ENCODE measurements at places on chromosomes 5 and 9.
A peak's percentile ranks its signal among the peaks of the same experiment; 100 is the strongest.

GRCh38 chr5:90868799-90869198, 310.2 kb downstream of the ADGRV1 start:
- DNase-seq, result no peak

GRCh38 chr9:98899408-98900056, 44.2 kb upstream of the COL15A1 start:
- no peak for DNase-seq

DNA sequence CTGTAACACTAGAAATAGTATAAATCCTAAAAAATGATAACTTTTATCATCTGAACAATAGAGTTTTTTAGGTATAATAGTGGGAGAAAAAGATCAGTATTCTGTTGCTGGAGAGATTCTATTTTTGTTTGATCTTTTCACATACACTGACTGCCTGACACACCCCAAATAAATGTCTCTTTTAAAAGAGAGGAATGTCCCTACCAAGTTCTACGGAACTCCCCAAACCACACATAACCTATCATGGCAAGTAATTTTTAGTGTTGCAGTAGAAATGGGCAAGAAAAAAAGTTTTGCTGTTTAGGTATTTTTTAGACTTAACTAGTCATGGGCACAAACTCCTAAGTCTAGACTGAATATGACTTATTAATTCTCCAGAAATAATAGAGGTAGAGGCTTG, 139.1 kb downstream of the ELAVL2 start:
- no peak for DNase-seq

- no peak for DNase-seq
Observed at GRCh38 chr5:144971108-144971850, 800.6 kb downstream of the KCTD16 start.

DNA sequence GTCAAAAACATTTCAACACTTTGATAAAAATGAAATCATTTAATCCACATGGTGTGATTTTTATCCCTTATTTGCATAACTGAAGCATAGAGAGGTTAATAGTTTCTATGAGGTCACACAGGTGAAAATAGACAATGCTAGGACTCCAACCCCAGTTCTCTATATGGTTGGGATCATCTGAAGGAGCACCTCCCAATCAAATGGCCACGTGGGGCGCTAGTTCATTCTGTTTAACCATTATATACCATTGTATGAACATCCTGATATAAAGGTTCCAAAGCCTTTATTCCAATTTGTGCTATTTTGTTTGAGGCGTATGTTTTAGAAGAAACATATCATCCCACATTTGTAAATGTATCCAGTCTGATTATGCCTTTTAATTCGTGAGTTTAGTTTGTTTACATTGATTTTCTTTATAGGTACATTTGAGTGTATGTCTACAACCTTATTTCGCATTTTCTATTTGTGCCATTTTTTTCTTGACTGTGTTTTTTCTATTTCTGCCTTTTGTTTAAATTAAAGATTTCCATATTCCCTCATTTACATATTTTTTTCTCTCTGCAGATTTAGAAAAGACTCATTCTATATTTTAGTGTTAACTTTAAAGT, 1092.0 kb downstream of the MAT2B start:
- DNase-seq, result no peak

- DNase-seq, result no peak
Observed at GRCh38 chr5:105663671-105664070, 2007.1 kb downstream of the EFNA5 start.

- DNase-seq, result no peak
Observed at GRCh38 chr9:134895097-134895496, 14.5 kb downstream of the FCN2 start.

- DNase-seq, result peak; percentile 64
Observed at GRCh38 chr9:136902259-136902821, 16.0 kb downstream of the TRAF2 start.

GRCh38 chr9:16708656-16709435, 161.6 kb downstream of the BNC2 start:
- no peak for DNase-seq

DNA sequence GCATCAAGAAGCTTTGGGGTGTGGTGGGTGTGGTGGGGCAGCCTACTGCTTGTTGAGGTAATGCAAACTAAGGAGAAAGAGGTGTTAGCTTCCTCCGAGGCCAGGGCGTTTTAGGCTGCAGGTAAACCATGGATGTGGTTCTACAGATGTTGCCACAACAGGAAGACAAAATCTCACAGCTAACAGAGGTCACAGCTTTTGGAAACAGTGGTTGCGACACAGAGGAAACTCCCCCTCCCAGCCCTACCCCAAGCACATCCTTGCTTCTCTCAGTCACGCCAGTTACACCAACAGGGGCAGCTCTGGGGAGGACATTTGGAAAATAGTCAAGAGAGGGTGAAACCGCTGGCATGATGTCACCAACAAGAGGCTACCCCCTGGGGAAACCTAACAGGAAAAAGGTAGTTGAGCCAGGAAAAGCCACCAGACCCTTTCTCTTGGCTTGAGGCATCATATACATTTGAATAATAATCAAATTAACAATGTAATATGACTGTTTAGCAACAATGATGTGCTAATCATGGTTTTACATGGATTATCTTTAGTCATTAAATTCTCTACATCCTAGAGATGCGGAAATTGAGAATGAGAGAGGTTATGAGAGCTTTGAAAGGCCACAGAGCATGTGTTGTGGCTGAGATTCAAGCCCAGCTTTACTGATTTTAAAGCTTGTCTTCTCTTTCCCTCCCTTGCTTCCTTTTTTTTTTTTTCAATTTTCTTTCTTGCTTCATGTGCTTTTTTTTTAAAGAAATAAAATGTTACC, 82.2 kb upstream of the IL12B start:
- DNase-seq, result no peak

GRCh38 chr9:91967259-91967658, 17.2 kb upstream of the ROR2 start:
- no peak for DNase-seq

DNA sequence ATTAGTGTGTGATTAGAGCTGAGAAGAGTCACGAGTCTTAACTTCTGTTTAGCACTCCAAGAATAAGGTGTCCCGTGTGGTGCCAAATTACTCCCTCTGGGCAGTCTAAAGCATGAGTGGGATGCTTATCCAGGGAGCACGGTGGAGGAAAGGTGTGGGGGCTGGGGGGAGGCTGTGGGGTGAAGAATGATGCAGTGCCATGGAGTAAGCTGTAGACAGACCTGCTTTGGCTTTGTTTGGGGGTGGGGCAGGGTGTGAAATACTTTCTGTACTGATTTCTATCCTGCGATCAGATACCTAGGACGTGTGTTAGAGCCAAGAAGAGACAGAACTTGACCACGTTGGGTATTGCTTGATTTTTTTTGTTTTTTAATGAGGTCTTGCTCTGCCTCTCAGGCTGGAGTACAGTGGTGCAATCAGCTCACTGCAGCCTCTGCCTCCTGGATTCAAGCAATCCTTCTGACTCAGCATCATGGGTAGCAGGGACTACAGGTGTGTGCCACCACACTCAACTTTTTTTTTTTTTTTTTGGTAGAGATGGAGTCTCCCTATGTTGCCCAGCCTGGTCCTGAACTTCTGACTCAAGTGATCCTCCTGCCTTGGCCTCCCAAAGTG, 232.8 kb downstream of the MAN2A1 start:
- DNase-seq, result no peak

DNA sequence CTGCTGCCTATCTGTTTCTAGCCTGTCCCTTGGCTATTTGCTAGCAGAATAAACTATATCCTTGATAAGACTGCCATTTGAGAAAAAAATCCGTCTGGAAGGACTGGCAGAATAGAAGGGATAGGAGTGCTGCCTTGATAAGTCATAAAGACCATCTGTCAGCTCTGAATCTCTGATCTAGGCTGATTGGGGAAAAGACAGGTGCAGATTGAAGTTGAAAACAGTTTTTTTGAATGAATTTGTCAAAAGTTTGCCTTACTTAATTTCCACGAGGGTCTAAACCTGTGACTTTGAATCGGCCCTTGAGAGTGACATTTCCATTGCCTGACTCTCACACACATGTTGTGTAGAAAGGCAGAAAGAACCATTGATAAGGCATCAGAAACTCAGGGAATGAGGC, 218.6 kb downstream of the MAN2A1 start:
- DNase-seq, result no peak

DNA sequence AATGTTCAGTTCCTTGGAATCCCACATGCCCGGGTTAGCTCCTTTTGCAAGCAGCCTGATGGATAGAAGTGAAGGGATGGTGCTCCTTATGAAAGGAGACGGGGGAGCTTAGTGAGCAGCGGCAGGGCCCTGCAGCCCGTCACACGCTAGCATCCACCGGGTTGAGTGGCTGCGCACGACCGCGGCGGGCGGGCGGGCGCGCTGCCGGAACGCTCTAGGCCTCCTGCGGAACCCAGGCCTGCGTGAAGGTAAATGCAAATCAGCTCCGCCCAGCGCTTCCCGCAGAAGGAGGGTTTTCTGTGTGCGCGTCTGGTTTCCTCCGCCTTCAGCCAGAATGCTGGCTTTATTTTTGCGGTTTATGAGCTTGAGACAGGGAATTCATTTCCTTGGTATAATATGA, 19.8 kb downstream of the IL12B start:
- no peak for DNase-seq

- no peak for DNase-seq
Observed at GRCh38 chr5:132417889-132418485, 48.5 kb downstream of the SLC22A5 start.

- DNase-seq, result peak; percentile 47
Observed at GRCh38 chr9:122810306-122810946, 10.5 kb downstream of the OR1K1 start.

DNA sequence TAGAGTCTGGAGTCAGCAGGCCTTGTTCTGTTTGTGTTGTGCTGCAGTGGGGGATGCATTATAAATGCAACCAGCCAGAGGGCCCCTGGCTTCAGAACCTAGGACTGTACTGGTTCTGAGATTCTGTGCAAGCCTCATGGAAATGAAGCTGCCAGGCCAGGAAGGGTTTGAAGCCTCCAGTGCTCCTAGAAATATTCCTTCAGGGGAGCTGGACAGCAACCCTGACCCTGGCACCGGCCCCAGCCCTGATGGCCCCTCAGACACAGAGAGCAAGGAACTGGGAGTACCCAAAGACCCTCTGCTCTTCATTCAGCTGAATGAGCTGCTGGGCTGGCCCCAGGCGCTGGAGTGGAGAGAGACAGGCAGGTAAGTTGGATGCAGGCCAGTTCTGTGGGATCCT, at the start of gene SLC4A9:
Gene SLC4A9 (plus strand): TSS at position 94 of the 400 bp plus-strand sequence. CDS start 43 bp downstream, at position 137.
- no peak for DNase-seq

DNA sequence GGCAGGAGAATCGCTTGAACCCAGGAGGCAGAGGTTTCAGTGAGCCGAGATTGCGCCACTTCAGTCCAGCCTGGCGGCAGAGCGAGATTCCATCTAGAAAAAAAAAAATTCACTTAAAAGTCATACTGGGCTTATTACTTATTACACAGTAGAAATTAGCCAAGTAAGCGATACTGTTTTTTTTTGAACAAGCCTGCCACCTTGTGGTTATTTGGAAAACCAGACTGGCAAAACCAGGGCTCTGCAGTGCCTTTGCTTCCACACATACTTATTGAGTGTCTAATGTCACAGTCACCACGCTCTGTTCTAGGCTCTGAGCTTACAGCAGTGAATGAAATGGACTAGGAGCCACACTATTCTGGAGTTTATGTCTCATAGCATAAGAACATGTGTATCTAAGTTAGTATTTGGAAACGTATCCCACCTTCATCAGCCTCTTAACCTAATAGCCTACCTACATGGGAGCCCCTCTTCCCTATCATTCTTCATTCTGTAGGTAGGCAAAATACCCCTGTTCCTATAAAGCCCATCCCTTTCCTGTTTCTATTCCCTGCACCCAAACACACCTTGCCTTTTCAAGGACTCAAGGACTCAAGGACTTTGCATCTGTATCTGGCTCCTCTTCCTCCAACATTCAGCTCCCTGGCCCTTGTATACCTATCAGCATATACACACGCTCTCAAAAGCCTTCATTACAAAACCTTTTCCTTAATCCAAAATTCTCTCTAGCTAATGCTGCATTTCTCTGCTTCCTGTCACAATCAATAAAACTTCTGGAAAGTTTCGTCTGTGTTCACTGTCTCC, 13.9 kb upstream of the BASP1 start:
- DNase-seq, result no peak

DNA sequence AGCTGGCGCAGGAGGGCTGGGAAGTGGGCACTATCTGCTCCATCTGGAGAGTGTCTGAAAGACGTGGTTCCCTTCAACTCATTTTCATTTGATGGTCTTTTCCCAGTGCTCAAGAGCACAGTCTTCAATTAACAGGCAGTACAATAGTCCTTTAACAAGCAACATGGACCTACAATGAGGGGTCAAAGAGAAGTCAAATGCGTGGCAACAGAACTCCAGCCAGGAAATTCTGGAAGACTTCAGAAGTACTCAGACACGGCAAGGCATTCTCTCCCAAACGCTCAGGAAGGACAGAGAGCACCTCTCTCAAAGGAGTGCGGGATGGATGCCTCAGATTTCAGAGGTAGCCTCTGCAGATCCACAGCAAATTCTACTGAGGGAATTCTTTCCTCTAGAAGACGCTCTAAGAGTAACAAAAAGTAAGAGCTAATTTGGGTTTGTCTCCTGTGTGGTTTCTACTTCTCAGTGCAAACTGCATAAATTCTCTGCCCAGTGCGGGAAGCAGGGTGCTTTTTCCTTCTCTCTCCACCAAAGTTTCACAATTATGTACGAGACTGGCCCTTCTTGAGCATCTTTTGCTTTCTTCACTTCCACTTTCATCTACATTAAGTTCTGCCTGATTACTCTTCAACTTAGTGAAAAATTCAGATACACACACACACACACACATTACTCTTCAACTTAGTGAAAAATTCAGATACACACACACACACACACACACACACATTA, 56.4 kb downstream of the LHFPL2 start:
- DNase-seq, result no peak

DNA sequence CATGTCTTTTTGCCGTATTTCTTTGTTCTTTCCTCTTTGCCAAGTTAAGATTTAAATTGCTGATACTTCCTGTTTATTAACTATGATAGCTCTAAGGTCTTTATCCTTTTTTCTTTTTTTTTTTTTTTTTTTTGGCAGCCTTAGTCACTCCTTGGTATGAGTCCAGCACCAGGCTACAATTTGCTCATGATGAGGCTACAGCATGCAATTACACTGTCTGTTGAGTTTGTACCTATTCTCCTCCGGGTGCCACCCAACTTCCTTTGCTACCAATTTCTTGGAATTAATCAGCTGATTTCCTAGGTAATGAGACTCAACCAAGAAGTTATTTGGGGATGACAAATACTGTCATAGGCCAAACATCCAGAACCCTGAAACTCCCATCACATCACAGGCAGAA, 25.5 kb downstream of the ACTL7B start:
- no peak for DNase-seq

- no peak for DNase-seq
Observed at GRCh38 chr5:35145012-35145411, 85.3 kb downstream of the PRLR start.

GRCh38 chr5:3896098-3896497, 300.5 kb downstream of the IRX1 start:
- no peak for DNase-seq

GRCh38 chr5:177175336-177175735, 41.8 kb downstream of the NSD1 start:
- DNase-seq, result no peak

All from activated CD4-positive, CD25-positive, alpha-beta regulatory T cell (primary cell).